ENCODE measurements at places on chromosomes 2 and 18.

DNA sequence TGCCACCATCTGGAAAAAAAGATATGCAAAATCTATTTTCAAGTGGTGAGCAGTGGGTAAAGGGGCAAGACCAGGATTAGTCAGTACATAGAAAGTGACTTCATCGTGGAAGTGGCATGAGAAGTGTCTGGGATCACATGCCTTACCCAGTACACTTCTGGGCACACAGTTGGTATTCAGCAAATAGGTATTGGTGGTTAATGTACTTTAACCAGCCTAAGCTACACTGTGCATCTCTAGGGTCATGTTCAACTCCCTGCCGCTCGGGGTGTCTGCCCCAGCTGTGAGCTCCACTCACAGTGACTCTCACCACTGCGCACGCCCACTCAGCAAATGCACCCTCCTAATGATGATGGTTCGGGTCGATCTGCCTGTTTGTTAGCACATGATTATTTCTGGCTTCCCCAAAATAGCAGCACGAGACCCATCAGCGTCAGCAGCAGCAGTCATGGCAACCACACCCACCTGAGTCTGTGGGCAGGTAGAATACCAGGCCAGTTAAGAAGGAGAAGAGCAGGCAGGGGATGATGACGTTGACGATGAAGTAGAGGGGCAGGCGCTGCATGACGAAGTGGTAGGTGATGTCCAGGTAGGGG, 11.1 kb downstream of the CHRNA1 start:
- no peak for DNase-seq

GRCh38 chr2:239462191-239462515, 61.3 kb upstream of the HDAC4 start:
- DNase-seq: no peak

- no peak for DNase-seq
These were observed 16.7 kb downstream of the CPSF3 start for GRCh38 chr2:9440058-9440727.

DNA sequence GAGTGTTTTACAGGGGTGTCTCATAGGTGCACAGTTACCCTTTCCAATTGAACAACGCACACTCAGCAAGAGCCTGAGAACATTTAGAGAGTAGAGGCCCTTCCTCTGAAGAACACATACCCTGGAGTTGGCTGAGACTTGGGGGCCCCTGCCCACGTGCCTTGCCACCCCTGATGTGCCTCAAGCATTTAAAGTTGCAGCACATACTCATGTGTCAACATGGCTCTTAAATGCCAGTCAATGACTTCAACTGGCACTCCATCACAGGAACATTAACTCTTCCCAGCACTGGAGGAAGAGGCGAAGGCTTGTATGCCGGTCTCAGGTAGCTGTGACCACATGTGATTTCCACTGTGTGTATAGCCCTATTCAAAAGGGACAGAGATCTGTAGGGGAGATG, 57.4 kb downstream of the SPRED2 start:
- no peak for DNase-seq

- no peak for DNase-seq
These were observed 71.6 kb downstream of the ZNF407 start for GRCh38 chr18:74669136-74669798.

GRCh38 chr2:109513749-109514588, 99.8 kb downstream of the SEPTIN10 start:
- peak; percentile 45 for DNase-seq

DNA sequence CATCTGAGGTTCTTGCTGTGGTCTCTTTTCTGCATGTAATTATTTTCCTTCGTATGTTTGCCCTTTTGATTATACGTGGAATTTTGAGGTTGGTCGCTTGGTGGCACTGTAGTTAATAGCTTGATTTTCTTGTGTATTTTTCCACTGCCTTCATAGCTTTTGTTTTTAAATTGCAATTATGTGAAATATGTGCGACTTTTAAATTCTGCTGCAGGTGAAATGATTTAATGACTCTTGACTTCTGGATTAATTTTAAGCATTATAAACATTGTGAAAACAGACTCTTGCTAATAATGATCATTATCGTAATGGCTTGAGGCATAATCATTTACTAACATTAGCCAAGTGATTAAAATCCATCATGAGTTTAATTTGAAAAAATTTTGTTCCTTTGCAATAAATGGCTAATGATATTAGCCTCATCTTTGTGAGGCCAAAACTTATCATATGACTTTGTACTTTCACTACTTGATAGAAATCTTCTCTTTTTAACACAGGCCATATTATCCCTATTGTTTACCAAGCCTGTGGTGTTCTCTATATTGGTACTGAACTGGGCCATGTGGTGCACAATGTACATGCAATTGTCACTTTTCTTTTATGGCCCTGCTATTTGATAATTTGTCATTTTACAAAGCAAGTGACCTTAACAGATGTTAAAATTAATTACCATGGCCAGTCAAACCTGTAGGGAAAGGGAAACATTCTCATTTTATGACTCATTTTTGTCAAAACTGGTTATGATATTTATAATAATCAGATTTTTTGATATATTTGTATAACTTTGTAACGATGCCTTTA, 62.8 kb upstream of the NEUROD1 start:
- peak; percentile 62 for DNase-seq

DNA sequence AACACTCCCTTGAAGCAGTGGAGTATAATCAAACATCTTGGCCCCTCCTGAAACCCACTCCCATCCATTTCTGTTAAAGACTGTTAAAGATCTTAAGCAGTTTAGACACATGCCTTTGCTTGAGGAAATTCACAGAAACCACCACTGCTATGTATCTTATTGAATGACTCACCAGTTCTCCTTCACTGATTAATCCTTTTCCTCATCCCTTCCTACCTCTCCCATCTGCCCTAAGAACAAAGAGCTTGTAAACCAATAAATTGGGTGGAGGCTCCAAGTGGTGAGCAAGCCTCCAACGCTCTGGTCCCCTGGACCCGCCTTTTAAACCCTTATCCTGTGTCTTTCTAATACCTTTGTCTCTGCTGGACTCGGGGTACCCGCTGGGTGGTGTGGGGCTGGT, 746.1 kb downstream of the LRP1B start:
- DNase-seq: peak; percentile 31

- DNase-seq: peak; percentile 93
These were observed 112.0 kb upstream of the FOSL2 start for GRCh38 chr2:28280619-28281018.

DNA sequence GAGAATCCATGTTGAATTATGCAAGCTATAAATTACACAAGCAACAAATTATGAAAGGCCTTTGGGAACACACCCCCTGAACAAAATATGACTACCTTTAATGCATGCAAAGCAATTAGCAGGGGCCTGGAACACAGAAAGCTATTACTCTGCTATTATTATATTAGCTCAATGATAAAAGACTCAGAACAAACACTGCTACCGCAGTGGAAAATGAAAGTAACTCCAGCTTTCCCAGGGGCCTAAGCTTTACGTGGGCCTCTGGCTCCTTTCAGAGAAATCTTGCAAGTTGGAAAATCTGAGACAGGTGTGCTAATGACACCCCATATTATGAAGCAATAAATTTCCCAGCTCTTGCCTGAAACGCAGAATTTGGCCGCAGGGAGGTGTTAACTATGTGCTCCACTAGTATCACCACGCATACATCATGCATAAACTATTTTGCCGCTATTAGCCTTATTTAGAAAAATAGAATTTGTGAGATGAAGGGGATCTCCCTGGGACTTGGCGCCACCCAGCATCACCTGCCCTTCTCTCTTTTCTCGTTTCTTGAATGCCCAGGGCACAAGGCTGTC, 321.6 kb upstream of the LYPD1 start:
- no peak for DNase-seq
